Left lobe of liver (tissue), 2 donors: ENCODE measurements at places on chromosomes 4 and X.

DNA sequence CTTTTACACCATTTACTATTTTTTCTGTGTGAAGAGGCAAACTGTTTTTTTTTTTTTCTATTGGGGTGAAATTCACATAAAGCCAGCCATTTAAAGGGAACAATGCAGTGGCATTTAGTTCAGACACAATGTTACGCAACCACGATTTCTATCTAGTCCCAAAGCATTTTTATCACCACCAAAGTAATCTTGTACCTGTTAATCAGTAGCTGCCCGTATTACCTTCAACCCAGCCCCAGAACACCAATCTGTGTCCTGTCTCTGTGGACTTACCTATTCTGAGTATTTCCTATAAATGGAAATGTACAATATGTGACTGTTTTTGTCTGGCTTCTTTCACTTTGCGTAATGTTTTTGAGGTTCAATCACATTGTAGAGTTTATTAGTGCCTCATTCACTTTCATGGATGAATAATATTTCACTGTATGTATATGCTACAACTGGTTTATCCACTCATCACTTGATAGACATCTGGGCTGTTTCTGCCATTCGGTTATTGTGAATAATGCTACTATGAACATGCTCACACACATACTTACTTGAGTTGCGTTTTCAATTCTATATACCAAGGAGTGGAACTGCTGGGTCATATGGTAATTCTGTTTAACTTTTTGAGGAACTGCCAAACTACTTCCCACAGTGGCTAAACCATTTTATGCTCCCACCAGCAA is 116.2 kb downstream of the CDS1 start:
- no peak for DNase-seq

DNA sequence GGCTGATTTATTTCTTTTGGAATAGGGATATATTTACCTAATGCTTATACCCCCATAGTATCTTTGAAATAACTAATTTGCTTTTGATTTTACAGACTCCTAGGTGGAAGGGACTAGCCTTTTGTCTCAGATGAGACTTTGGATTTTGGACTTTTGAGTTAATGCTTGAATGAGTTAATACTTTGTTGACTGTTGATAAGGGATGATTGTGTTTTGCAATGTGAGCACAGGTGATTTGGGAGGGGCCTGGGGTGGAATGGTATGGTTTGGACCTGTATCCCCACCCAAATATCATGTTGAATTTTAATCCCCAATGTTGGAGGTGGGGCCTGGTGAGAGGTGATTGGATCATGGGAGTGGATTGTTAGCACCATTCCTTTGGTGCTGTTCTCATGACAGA is 117.4 kb upstream of the ZC4H2 start:
- DNase-seq, result no peak

GRCh38 chr4:120299631-120300030 is 233.0 kb upstream of the MAD2L1 start:
- no peak for DNase-seq

DNA sequence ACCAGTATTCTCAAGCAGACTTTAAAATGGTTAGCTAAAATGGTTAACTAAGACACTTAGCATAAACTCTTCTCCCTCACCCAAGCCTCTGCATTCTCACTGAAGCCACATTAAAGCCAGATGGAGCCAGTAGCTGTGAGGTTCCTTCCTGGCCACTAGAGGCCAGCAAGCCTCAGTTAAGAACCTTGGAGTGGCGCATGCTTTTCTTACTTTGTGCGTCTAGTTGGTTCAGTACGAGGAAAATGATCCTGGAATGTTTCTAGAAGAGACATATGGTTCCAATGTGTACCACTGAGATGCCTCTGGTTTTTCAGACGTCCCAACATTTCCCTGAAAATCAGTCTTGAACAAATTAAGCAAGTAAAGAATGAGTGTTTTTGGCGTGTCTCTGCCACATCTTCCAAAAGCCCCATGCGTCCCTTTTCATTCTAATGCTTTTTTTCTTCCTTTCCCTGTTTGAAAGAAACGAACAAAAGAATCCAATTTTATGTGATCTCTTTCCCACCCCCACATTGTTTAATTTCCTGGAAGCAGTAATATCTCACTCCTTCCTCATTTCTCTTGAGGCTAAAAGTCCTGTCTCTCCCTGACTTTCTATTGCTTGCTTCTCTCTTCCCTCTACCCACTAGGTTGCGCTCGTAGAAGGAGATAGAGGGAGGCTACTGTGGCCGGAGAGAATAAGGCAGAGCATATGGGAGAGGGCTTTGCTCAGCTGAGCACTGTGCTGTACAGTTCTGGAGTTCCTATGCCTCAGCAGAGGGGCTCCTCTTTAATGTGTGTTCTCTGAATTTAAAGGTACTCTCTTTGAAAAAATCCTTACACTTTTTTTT is 82.9 kb upstream of the TAB3 start:
- DNase-seq, result peak; percentile 43

DNA sequence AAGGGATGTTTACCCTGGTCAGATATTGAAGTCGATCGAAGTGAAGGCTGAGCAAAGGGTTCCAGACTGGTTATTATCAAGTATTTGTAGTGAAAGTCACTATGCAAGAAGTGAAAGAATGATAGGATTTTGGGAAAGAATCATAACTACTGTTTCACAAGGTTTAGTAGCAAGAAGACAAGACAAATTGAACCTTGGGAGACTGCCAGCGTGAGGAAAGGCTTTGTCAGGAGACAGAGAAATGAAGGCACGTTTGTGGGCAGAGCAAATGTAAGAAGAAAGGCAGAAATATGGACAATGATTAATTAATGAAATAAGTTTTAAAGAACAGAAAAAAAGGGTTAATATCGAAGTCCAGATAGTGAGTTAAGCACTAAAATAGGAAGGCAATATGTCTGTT is 456.8 kb downstream of the TRIML1 start:
- no peak for DNase-seq

GRCh38 chrX:141201962-141202361 is 25.0 kb upstream of the LDOC1 start:
- DNase-seq, result no peak

DNA sequence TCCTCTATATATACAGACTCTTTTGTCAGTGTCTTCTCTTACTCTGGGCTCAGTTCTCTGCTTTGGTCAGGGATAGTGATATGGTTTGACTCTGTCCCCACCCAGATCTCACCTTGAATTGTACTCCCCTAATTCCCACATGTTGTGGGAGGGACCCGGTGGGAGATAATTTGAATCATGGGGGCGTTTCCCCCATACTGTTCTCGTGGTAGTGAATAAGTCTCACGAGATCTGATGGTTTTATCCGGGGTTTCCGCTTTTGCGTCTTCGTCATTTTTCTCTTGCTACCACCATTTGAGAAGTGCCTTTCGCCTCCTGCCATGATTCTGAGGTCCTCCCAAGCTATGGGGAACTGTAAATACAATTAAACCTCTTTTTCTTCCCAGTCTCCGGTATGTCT is 144.4 kb downstream of the GLUD2 start:
- DNase-seq, result no peak

DNA sequence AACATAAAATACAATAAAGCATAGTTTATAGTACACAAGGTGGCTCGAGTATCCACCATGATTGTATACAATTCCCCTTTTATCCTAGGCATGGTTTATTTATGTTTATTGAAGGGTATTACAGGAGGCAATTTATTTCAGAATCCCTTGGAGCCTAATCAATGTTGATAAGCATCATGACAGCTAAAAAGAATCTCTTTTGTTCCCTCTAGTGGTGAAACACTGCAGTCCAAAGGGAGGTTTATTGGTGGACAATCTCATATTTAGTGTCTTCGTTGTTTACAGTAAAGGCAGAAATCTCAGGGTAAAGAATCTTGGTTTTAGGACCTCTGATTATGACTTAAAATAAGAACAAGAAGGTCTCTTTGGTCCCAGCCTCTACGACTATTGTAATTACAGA is 1712.5 kb downstream of the C4orf33 start:
- no peak for DNase-seq

GRCh38 chr4:41670982-41671381 is 77.5 kb downstream of the PHOX2B start:
- no peak for DNase-seq

- no peak for DNase-seq
Measured at GRCh38 chr4:88860586-88860985, 163.0 kb upstream of the NAP1L5 start.

DNA sequence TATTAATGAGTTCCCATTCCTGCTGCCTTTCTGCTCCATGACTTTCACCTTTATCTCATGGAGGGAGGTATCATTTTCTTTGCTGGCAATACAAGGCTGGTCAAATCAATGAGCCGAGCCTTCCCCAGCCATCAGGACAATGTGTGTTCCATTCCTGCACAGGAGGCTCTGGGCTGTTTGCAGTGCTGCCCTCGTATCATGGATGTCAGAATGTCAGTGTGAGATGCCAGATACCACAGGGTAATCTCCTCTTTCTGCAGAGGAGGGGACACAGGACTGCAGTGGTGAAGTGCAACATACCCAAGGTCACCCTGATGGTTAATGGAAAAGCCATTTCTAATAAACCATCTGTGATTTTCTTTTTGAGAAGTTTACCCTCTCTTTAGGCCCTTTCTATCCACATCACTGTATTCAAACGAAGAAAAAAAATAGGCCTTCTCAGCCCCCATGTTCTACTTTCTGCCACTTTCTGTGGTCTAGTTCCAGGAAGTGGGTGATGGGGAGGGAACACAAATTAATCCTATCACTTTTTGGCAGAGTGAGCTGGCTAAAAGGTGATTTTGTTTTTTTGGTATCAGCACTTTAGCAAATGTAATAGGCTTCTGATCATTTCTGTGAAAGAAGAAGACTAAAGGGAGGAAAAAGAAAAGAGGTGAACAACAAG is 490.2 kb upstream of the BOD1L1 start:
- no peak for DNase-seq

DNA sequence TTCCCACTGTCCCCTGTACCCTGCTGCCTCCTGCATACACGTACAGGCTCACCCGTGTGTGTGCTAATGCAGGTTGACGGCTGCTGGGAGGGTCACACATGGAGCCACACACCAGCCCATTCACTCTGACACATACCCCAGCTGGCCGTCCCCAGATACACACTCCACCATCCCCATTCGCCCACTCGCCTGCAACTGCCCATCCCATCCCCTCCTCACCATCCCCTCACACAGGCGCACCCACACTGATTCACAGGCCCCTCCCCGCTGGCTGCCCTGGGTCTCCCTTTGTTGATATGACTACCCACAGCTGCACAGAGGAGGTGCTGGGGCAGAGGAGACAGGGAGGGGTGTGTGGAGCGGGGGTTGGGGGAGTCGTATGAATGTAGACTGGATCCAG is 25.7 kb downstream of the PJA1 start:
- no peak for DNase-seq

- no peak for DNase-seq
Measured at GRCh38 chrX:115940888-115941332, 229.6 kb upstream of the AGTR2 start.

- peak; percentile 45 for DNase-seq
Measured at GRCh38 chrX:2934715-2935710, 5.9 kb upstream of the ARSD start.

- DNase-seq, result no peak
Measured at GRCh38 chrX:120499301-120500072, 30.4 kb upstream of the LAMP2 start.

DNA sequence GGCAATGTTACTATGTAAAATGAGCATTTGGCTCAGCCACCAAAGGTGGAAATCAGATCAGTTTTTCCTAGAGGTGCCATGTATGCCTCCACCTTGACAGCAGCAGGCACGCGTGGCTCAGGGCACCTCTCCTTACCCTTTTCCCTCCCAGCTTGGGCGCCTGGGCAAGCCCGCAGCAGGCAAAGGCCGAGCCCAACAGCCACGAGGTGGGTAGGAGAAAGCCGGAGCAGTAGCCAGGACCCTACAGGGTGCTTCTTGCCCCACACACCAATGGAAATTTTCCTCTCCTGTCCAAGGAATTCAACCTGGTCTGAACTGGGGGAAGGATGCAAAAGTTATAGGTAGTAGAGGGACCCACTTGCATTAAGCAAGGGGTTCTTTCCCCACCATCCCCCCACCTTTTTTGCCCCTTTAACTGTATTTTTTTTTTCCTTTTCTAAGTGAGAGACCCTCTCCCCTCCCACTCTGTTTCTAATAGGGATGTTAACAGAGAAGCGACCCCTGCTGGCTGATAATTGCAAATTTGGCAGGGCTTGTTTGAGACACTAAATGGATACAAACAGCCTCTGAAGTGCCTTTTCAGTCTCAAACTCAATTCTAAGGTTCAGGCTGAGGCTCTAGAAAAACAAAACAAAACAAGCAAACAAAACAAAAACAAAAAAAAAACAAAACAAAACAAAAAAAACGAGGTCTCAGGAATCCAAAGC is 895.1 kb downstream of the PCDH18 start:
- no peak for DNase-seq

DNA sequence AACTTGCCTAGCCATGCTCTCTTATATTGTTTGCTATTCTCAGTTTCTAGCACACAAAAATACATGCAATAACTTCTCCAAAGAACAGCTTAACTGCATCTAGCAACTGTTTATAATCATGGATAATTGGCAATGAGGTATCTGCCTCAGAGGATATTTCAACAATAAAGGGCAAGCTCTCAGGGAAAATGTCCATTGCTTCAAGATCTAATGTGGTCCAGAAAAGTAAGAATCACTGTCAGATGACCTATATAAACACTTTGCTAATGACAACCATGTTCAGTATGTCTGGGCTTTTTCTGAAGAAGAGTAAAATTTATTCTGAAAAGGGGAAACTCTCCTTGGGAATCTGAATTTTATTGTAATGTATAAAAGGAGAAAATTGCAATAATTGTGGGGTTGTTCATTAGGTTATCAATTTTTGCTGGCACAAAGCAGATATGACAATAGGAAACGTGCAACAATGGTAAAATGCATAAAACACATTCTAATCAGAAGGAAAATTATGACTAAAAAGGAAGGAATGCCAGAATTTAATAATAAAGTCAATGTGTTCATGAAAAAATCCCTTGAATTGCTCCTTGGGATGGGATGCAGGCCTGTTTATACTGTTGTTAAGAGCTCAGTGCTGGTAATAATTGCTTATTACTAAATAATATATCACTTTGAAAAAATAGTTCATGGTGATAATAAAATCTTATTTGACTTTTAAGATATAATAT is 90.3 kb downstream of the ANTXR2 start:
- DNase-seq, result no peak

DNA sequence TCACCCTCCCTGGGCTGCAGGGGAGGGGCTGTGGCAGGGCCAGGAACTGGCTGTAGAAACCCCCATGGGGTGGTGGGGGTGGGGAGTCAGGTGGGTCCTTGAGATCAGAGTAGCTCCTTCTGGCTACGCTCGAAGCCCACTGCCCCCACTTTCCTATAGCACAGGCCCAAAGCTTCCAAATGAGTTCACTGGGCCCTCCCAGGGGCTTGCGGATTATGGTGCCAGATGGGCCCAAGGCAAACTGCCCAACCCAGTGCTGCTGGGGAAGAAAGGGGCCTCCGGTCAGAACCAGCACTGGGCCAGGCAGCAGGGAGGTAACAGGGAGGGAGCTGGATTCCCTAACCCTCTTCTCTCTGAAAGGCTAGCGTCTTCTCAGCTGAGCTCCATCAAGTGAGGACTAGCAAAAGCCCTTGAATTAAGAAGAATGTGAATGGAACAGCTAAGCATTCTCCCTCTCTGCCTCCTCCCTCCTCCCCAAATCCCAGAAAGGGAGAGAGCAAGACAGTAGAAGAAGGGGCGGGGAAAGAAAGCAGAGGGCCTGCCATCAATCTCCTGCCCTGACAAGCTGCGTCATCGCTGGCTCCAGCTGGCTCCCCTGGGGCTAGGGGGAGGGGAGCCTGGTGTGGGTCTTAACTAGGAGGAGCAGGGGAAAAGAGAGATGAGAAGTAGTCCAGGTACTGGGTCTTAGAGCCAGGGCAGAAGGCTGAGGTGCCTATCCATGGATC is 34.7 kb downstream of the FRMPD3 start:
- no peak for DNase-seq

- no peak for DNase-seq
Measured at GRCh38 chr4:38523524-38524448, 140.2 kb upstream of the KLF3 start.
